ENCODE measurements at places on chromosomes 4 and X. TPM values are rescaled to one million over a fixed set of nuclear protein-coding genes. Genes with fewer than 3 reads are reported as not detected.

The ATP2B3 gene
- total RNA-seq: not detected

The FAM47A gene
- not detected for total RNA-seq

DNA sequence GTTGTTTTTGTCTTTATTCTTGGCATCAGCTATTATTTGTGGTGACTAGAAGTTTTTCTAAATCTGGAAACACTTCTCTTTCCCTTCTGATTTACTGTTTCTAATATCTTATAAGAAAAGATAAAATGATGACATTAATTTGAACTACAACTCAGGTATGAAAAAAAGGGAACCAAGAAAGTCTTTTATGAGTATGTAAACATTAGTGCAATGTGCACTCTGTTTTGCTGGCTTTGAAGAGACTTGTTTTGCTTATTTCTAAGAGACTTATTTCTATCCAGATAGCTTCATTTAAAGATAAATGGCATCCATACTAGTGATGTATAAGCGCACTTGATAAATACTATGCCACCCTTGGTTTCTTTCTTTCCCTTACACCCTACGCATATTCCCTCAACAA is 10.1 kb upstream of the AMBN start:
- no peak for DNase-seq

- DNase-seq: no peak
These were observed 1623.2 kb upstream of the PABPC4L start for GRCh38 chr4:135824759-135825296.

DNA sequence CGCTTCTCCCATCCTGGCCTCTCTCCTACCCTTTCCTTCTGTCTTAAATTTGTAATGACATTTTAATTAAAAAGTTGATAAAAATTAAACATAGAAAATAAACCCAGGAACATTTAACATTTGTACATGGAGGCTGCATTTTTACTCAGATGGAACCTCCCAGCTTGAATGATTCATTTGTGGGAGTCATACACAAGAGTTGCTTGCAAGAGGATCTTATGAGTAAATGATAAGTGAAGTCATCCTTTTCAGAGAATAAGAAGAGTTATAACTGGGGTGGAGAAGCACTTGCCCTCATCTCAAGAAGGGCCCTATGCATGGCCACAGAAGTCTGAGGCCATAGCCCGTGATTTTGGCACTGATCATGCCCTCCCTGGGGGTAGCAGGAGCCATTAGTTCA is 482.9 kb upstream of the BOD1L1 start:
- no peak for DNase-seq

DNA sequence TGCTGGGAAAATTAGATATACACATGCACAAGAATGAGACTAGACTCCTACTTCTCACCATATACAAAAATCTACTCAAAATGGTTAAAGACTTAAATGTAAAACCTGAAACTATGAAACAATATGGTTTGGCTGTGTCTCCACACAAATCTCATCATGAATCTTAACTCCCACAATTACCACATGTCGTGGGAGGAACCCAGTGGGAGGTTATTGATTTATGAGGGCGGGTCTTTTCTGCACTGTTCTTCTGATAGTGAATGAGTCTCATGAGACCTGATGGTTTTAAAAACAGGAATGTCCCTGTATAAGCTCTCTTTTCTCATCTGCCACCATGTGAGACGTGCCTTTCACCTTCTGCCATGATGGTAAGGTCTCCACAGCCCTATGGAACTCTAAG is 48.5 kb upstream of the DDX60 start:
- DNase-seq: no peak
